ENCODE measurements at places on chromosomes 3 and 15.

- DNase-seq, result no peak
Observed at GRCh38 chr3:42398080-42398479, 12.3 kb downstream of the LYZL4 start.

DNA sequence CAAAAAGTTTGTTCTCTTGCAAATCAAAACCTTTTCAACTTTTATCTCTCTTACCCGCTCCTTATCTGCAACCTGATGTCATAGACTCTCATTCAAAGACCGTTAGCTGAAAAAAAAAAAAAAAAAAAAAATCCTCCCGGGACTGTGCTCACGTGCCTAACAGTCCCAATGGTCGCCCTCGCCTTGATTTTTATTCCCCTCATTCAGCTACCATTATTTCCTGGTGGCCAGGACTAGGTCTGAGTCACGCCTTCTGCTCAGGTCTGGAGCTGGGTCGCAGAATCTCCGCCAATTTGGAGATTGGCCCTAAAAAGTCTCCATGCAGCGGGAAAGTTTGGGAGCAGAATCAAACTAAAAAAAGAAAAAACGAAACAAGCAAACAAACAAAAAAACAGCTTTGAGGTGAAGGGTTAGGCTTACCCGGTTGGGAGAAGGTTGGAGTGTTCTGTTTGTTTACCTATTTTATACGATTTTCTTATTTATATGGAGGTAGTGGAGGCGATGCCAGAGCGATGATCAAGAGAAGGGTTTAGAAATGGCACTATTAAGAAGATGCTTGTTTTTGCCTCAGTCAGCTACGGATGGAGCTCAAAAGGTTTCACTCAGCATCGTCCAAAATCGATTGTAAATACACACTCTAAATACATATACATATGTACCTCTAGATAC lies 51.1 kb downstream of the ZIC4 start:
- DNase-seq, result no peak

DNA sequence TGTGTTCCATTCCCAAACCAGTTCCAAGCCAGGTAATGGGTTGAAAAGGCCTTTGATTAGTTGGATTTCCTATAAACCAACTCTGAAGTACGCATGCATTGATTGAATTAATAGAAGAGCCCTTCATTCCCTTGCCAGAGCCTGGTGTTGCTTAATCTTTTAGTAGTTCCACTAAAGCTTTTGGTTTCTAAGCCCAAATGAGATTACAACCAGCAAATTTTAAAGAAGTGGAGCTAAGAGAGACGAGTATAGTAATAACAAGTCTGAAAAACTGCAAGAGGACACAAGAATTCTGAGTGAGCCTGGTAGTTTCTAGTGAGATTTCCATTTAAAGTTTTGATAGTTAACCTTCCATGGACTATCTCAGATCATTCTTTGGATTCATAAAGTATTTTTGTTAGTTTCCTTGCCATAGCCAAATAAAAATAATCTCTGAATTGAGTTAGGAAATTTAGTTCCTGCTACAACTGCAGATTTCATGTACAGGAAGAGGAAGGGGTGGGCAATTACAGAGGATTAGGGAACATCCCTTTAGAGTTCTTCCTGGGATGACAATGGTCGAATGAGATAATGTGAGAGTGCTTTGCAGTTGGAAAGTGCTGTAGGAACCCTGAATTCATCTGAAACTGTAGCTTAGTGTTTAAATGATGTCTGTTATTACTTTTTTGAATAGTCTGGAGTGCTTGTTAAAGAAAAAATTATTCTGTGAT lies 136.8 kb downstream of the FNDC3B start:
- DNase-seq, result no peak

DNA sequence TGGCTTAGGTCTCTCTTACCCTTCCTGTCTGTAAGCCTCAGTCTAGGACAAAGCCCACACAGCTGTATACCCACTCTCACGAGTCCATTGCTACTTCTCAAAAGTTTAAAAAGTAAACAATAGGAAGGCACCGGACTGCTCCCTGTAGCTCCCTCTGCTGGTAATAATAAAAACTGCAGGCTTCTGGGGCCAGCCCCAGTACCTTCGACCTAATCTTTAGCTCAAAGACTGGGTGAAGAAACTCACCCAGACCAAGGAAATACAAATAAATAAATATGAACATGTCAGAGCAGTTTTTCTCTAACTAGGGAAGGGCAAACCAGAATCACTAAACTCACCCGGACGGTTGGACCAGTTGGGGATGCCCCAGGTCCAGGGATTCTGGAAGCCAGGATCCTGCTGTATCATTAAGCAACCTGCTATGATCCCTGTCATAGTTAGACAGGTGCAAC lies 5.0 kb downstream of the FAM219B start:
- DNase-seq, result no peak

DNA sequence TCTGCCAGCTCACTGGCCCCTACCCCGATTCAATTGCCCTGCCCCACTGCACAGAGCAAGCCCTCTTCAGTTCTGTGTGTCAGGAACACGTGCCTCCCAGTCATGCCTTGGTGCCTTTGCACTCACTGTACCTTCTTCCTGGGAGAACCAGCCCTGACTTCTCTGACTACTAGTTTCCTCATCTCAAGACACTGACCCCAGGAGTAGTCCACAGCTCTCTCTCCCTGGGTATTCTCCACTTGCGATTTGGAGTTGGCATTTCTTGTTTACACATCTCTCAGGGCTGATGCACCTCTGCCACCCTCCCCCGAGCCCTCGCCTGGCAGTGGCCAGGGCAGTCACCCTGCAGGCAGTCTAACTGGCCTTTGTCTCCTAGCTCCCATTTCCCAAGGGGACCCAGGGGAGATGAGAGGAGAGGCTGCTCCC lies 5.7 kb downstream of the CISH start:
- DNase-seq, result no peak

DNA sequence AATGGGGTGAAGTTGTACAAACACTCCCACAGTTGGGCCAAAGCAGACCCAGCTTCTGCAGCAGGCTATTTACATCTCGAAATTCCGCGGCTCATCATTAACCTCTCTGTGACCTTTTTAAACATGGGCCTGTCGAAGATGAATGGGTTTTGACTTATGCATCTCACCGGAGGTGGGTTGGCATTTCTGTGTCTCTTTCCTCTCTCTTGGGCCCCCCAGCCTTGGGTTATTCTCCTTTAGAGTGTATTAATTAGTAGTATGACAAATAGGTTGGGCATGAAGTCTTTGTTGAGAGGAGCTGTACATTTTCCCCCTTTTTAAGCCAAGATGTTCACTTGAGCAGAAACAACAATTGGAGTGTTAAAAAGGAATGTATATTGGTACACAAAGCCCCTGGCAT lies 9.8 kb downstream of the SMAD6 start:
- no peak for DNase-seq

DNA sequence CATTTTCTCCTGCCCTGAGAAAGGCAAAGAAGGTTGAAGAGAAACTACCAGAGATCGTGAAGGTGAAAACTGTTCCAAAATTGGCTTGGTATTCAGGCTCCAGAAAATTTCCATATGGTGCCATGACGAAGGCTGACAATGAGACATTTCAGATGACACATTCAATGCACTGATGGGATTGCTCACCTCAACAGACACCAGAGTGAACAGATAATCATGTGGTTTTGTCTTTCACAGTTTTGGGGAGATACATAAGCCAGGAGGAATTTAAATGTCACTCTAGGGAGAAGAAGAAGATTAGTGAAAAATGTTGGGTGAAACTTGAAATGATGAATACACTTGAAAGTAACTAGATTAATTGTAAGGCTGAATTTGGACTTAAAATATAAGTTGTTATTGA lies 339.7 kb upstream of the EPHA3 start:
- peak; percentile 28 for DNase-seq

GRCh38 chr3:128480717-128481437 lies 12.1 kb downstream of the GATA2 start:
- DNase-seq, result no peak

DNA sequence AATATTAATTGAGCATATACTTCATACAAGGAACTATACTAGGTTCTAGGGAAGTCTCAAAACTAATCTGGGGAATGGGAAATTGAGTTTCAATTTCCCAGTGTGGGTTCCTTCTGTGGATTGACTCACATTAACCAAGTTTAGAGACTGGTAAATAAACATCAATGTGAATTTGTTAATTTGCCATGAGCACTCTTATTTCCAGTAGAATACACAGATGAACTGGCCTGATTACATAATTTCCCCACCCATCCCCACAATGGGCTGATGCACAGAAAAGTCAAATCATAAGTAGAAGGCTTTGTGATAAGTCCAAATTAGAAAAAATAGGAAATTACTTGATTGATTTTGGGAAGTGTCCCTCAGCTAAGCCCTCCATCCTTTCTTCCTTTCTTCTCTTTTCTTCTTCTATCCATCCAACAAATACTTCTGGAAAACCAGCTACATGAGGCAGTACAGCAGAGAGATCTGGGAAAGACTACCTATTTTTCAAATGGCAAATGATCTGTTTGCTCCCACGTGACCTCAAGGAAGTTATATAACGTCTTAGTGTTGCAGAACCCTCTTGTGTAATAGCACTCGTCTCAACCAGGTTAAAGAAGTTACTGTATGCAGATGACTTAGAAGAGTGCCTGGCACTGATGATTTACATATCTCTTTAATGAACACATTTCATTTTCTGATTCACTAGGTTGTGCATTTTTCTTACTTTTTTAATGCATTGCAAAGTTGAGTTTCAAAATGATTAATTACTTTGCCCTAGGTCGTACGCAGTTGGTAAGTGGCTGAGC lies 312.3 kb downstream of the SV2B start:
- peak; percentile 7 for DNase-seq

- DNase-seq, result no peak
Observed at GRCh38 chr3:151673974-151674373, 59.8 kb upstream of the AADACL2 start.

DNA sequence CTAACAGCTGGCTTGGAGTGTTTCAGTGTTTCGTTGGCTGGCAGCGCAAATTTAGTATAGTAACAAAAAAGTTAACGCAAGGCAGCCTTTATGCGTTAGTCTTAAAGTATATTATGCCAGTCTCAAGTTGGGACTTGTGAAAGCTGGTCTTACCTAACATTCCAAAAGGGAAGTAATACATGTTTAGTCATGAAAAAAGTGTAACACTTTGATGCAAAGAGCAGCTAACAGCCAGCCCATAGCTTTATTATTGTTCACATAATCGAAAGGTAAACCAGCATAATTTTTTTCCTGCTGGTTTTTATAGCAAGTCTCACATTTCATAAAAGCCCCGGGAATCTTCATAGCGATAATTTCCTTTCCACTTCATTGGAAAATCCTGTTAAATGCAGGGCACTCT lies 2.4 kb upstream of the GPR87 start:
- DNase-seq, result peak; percentile 90

- no peak for DNase-seq
Observed at GRCh38 chr15:48559285-48559684, 86.2 kb downstream of the FBN1 start.

- peak; percentile 40 for DNase-seq
Observed at GRCh38 chr15:89542369-89542768, 32.9 kb upstream of the TICRR start.

GRCh38 chr3:177810162-177810623 lies 612.9 kb upstream of the TBL1XR1 start:
- DNase-seq, result peak; percentile 92

DNA sequence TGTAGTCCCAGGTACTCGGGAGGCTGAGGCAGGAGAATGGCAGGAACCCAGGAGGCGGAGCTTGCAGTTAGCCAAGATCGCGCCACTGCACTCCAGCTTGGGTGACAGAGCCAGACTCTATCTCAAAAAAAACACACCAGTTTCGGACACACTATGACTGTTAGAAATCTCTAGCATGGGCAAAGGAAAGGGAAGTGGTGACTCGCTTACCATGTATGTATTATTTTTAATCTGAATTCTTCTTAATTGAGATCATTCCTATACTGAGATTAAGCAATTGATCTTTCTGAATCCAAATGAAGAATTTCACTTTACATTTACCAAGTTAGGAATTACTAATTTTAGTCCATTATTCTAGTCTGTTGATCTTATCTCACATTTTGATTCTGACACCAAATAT lies 459.2 kb upstream of the ALCAM start:
- DNase-seq, result peak; percentile 75

DNA sequence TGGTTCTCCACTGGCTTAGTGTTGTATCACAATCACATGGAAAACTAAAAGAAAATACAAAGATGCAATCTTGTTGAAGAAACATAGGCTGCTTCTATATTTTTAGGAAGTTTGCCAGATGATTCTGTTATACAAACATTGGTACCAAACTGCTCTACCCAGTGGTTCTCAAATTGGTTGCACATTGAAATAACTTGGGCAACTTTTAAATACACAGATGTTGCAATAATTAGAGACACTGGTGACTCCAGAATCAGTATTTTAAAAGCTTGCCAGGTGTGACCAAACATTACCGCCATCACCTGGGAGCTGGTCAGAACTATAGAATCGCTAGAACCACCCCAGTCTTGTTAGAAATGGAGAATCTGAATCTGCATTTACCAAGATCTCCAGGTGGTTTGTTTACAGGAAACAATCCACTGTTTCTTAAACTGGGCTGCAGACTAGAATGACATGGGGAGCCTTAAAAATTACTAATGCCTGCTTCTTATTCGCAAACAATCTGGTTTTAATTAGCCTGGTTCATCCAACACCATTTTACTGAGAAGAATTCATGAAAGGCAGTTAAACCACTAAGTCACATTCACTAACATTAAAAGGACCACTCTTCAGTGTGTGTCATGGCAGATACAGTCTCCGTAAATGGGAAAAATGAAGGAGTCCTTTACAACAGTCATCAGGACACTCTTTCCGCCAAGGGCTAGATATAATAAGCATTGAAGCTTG lies 76.5 kb downstream of the ACAP2 start:
- DNase-seq, result no peak

DNA sequence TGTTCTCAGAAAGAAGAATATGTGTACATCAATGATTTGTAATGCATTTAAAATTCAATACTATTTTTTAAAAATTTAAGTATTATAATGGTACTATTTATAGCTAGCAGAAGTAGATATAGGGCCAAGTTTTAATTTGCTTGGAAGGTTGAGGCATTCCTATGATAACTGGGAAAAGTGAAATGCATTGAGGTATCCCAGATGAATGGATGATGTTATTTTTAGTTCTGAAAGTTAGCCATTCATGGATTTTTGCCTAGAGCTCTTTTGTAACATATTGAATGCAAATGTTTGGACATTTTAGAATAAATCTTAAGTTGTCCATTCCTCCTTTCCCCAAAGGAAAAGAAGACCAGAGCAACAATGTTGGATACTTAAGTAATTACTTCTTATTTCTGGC lies 47.6 kb downstream of the GAP43 start:
- no peak for DNase-seq

All from mammary epithelial cell (primary cell).